Brain (organoid and tissue), 16 donors: ENCODE measurements at places on chromosomes 2 and 18.

DNA sequence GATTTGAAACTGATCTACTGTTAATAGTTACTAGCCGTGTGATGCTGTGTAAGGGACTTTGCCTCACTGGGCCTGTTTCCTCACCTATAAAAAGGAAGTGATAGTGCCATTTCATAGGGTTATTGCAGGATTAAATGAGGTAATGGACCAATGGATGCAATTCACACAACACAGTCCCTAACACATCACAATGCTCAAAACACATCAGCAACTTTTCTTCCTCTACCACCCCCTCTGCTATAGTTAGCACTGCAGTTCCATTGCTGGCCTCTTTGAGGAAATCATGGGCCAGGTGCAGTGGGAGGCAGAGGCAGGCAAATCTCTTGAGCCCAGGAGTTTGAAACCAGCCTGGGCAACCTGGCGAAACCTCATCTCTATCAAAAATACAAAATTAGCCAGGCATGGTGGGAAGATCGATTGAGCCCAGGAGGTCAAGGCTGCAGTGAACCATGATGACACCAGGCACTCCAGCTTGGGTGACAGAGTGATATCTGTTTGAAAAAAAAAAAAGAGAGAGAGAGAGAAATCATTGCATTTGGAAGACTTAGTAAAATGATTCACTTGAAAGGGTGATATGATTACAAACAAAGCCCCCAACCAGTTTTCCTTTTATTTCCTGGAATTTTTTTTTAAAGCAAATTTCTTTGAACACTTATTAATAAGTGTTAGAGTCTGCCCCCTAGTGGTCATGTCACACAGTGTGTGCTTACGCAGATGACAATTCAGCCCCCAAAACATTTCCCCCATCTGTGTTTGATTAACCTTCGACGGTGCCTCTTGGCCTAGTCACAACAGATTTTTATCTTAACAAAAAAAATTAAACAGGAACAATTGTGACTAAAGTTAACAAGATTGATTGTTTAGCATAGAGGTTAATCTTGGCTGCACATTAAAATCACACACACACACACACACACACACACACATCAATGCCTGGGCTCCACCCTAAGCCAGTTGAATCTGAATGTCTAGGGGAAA, 88.6 kb upstream of the BCL11A start:
- peak; percentile 63 for DNase-seq

DNA sequence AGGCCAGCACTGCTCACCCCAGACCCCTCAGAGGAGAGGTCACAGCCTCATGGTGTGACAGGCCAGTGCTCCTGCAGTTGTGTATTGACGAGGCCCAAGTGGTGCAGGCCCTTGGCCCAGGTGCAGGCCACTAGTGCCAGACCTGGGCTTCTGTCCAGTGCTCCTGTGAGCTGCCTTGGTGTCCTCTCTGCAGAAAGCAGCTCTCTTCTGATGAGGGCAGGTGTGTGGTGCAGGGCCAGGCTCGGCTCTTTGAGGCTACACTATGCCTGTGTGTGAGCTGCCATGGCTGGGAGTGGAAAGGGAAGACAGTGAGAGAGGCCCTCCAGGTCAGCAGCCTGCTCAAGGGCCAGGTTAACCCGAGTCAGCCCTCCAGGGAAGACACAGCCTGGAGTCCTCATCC, 17.1 kb downstream of the EHD3 start:
- DNase-seq = no peak

- DNase-seq = no peak
Observed at GRCh38 chr2:96389736-96390135, 54.2 kb downstream of the NCAPH start.

DNA sequence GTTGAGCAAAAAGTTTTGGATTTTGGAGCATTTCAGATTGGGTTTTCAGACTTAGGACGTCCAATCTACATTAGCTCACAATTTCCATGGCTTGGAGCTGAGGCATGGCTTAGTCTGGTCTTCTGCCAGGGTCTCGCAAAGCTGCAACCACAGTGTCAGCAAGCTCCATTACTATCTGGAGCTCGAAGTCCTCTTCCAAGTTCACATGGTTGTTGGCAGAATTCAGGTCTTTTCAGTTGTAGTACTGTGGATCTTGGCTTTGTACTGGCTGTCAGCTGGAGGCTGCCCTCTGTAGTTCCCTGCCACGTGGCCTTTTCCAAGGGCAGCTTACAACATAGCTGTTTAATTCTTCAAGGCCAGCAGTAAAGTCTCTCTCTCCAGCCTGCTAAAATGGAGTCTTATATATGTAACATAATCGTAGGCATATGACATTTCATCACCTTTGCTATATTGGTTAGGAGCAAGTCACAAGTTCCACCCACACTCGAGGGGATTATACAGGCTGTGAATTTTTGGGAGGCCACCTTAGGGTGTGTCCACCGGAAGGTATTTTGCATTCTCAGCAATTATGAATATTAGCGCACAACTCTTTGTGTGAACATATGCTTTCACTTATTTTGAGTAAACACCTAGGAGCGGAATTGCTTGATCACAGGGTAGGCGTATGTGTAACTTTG, 41.5 kb upstream of the EPC2 start:
- no peak for DNase-seq

DNA sequence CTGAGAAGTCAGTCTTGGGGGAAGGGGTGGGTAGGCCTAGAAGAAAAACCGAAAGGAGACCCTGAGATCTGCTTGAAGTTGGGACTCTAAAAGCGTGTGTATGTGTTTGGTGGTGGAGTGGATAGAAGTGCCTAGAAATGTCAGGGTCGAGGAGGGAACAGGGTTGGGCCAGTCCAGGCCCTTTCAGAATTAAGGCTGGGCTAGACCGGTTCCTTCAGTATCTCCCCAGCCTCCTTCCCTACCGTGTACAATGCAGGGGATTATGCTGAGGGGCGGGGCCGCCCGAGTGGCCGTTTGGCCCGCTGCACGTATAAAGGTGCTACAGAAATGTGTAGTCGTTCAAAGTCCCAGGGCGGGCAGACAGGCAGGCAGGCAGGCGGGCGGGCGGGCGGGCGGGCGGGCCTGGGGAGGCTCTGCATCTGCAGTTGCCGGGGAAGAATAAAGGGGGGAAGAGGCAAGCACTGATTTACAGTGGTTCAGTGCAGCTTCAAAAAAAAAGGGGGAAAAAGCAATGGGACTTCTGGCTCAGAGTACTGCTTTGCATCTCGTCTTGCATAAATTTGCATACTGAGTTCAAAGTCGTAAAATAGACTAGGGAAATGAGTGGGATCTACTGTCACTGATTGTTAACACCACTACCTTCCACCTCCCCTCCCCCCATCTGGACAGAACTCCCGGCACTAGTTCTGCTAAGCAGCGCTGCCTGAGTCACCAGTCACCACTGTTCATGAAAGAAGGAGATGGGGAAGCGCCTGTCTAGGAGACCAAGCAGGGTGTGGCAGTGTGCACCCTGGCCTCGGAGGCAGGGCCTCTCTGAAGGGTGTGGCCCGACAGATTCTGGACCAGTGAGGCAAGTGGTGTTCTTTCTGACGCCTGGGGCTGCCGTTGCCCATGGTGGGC, 3.6 kb downstream of the IGFBP2 start:
- peak; percentile 76 for DNase-seq

DNA sequence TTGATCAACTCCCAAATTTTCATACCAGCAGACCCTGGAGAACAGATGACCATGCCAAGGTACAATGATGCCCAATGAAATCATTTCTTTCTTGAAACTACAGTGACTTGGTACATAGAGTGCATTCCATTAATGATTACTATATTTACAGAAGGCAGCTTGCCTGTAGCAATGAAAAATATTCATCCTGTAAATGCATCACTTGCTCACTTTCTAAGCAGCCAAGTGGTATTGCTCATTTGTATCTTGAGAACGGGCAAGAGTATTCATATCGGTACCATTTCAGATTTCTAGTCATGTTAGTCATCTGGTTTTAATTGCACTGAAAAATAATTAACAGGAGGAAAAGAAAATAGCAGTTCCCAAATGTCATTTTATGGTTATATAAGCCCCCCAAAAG, 59.6 kb downstream of the VIL1 start:
- DNase-seq = no peak

GRCh38 chr2:8480915-8481314, 200.9 kb upstream of the ID2 start:
- no peak for DNase-seq

GRCh38 chr2:56624181-56624580, 440.4 kb downstream of the CCDC85A start:
- DNase-seq = no peak

DNA sequence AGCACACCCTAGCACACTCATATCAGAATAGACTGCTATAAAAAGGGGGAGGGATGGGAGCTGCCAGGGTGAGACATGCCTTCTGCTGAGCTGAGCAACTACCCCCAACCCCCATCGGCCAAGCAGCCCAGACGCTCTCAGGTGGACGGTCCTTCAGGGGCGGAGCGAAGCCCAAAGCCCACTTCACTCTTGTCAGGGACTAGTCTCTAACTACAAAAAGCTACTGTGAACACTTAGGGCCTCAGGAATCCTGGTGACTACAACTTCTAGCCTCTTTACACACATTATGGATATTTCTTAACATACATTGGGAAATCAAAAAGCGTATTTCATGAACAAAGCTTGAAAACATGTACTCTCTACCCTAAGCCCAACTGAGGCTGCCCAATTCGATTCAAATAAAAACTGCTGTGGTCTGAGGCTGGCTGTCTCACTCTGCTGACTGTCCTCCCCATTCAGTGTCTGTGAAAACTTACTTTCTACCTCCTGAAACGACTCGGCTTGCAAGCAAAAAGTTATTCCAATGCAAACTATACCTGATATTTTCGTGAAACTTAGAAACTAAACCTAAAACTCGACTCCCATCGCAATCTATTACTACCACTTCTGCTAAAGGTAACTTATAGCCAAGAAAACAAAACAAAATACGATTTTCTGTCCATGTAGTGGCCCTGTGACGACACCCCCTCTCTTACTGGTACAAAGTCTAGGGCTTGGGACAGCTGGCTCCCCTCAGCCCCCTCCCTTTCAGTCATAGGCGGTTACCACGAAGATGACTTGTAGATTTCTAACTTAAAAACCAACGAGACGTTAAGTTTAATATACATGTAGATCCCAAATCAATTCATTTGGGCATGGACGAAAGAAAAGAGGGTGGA, 1.2 kb downstream of the SERTAD2 start:
- no peak for DNase-seq

DNA sequence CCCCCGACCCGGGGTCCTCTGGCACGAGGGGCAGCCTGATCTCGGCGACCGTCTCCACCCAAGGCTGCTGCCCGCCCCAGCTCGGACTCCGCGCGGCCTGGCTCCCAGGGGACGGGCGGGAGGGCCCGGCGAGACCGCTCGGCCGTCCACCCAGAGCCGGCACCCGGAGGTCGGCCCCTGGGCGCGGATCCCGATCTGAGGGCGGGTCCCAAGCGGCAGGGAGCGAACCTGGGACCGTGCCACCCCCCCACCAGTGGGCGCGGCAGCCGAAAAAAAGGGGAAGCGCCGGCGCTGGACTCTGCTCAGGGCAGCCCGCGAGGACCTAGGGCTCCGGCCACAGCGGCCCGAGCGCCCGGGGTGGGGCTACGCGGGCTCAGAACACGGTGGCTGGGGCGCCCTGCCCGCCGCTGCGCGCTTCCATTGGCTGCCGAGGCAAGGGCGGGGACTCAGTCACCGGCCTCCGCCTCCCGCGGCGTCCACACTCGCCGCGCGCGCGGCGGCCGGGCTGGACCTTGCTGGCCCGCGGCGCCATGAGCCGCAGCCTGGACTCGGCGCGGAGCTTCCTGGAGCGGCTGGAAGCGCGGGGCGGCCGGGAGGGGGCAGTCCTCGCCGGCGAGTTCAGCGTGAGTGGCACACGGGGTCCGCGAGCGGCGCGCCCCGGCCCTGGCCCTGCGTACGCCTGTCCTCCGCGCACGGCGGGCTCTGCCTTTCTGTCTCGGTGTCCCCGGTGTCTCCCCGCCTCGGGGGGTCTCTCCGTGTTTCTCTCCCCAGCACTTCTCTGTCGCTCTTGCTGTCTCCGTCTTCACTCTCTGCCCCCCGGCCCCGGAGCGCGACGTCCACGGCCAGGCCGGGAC, at the start of gene PTPN18:
TSS of gene PTPN18 (plus strand) at position 479 of the 854 bp plus-strand sequence. CDS start at position 531, 52 bp downstream.
- DNase-seq = peak; percentile 85

DNA sequence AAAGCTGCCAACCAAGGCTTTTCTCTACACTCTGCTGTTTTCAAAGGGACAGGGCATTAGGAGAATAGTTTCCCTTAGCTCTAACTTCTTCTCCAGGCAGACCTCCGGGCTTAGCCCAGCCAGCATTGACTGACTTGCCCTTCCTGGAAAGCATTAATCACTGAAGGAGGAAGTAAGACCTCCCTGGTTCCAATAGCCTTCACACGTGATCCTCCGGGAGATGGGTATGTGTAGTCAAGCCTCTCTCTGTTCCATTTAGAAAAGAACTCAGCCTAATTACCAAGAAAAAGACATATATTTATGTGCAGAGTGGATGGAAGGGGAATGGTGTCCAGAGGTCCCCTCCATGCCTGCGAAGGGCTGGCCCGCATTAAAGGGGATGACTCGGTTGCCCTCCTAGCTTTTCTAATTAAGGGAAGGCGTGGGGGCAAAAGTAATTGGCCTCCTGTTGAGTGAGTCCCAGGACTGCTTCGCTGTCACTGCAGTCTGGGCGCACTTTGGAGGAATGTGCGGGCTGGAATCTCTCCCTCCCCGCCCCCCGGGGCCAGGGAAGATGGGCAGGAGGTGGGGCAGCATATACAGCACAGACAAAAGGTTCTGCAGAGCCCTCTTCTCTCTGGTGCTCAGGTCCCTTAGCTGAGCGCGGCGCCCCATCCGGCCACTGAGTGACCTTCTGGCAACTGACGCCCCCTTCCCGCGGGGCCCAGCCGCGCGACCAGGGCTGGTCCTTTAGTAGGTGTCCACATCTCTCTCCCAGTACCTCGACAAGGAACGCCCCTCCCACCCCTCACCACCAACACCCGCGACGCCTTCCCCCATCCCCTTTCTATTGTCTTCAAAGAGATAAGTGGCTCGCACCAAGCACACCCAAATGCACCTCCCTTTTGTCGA, 686.0 kb downstream of the NRXN1 start:
- peak; percentile 83 for DNase-seq

GRCh38 chr2:7094231-7094741, 177.1 kb downstream of the RNF144A start:
- no peak for DNase-seq

DNA sequence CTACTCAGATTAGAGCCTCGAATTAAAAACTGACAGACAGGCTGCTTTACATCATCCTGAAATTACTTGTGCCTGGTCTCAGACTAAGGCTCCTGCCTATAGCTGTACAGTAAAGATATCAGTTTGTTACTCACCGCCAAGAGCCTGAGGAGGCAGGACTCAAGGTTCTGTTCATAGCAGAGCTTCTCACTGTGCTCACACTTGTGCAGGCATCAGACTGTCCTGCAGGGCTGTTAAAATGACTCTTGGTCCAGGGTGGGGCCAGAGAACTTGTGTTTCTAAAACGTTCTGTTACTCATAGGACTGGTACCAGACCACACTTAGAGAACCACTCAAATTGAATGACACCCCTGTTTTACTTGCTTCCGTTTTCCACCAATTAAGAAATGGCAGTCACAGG, 310.0 kb downstream of the DPP10 start:
- DNase-seq = no peak

- DNase-seq = peak; percentile 81
Observed at GRCh38 chr2:160429248-160430000, 64.2 kb downstream of the RBMS1 start.

- DNase-seq = peak; percentile 35
Observed at GRCh38 chr2:172735582-172736423, at the start of gene RAPGEF4. RAPGEF4 (plus strand) TSS chr2:172735845; CDS start chr2:172735984, 139 bp downstream.

- DNase-seq = no peak
Observed at GRCh38 chr2:178233428-178233827, 39.1 kb downstream of the OSBPL6 start.
